Fibroblast of the aortic adventitia (primary cell): ENCODE measurements at places on chromosomes 2 and 18. TPM values are rescaled to one million over a fixed set of nuclear protein-coding genes. Genes with fewer than 3 reads are reported as not detected.

Gene ANKRD30B
- total RNA-seq = 0.36 and 2.7 TPM in 2 replicates

Gene CKAP2L
- total RNA-seq = 2.7 and 26.4 TPM in 2 replicates

Gene NAT8
- total RNA-seq = not detected in 2 replicates

Gene MAL
- not detected in 2 replicates for total RNA-seq

Gene HSPE1
- total RNA-seq = 66.3 and 98.5 TPM in 2 replicates

Gene NEB
- 0.27 and 0.41 TPM in 2 replicates for total RNA-seq

Gene SLC5A7
- not detected in 2 replicates for total RNA-seq

Gene SERPINB12
- not detected in 2 replicates for total RNA-seq

Gene GIGYF2
- total RNA-seq = 58.5 and 139 TPM in 2 replicates

Gene INPP1
- 9.2 and 11.8 TPM in 2 replicates for total RNA-seq

Gene EHD3
- 10.7 and 41.2 TPM in 2 replicates for total RNA-seq

Gene SMAD4
- total RNA-seq = 142 and 298 TPM in 2 replicates

Gene NEMP2
- total RNA-seq = 8.1 and 11.7 TPM in 2 replicates

Gene XIRP2
- total RNA-seq = 0.09 TPM in 1 of 2 replicates, not detected in the other

Gene FAM228A
- total RNA-seq = 0.18 and 1.3 TPM in 2 replicates

Gene LYG1
- total RNA-seq = 0.09 TPM in 1 of 2 replicates, not detected in the other

Gene IL1B
- 2.4 TPM in 1 of 2 replicates, not detected in the other for total RNA-seq

Gene ATOH8
- 17.0 and 22.0 TPM in 2 replicates for total RNA-seq

Gene ABCB11
- not detected in 2 replicates for total RNA-seq

Gene CROCC2
- total RNA-seq = under 0.01 and 0.41 TPM in 2 replicates

Gene NGEF
- total RNA-seq = 1.1 and 17.4 TPM in 2 replicates

Gene ATL2
- total RNA-seq = 44.2 and 125 TPM in 2 replicates

Gene LRATD1
- total RNA-seq = 0.08 and 0.36 TPM in 2 replicates

Gene PSMA8
- not detected in 2 replicates for total RNA-seq

Gene ASB3
- 15.5 and 27.9 TPM in 2 replicates for total RNA-seq

Gene SH3RF3
- 2.1 and 8.4 TPM in 2 replicates for total RNA-seq

Gene GYPC
- 38.7 and 62.7 TPM in 2 replicates for total RNA-seq

Gene WDR12
- total RNA-seq = 28.1 and 34.4 TPM in 2 replicates

Gene CCBE1
- total RNA-seq = 16.2 and 35.3 TPM in 2 replicates

Gene OTOS
- total RNA-seq = not detected in 2 replicates

Gene CCDC102B
- total RNA-seq = 3.1 and 27.8 TPM in 2 replicates
